MG63 (cell line): ENCODE measurements at places on chromosomes 7 and 10. TPM values are rescaled to one million over a fixed set of nuclear protein-coding genes. Genes with fewer than 3 reads are reported as not detected.

HPS6 gene
- total RNA-seq = 46.0 and 56.3 TPM in 2 replicates

PRPS1L1 gene
- not detected in 2 replicates for total RNA-seq

CALHM3 gene
- not detected in 2 replicates for total RNA-seq

ZFAND2A gene
- 49.9 and 71.8 TPM in 2 replicates for total RNA-seq

GRB10 gene
- total RNA-seq = 27.5 and 33.1 TPM in 2 replicates

ADAM8 gene
- total RNA-seq = 0.52 and 1.5 TPM in 2 replicates

HDAC9 gene
- 0.03 TPM in 1 of 2 replicates, not detected in the other for total RNA-seq

ANKMY2 gene
- 18.5 and 21.0 TPM in 2 replicates for total RNA-seq

GRCh38 chr7:27169658-27170425 lies 4.3 kb downstream of the HOXA10 start:
- DNase-seq = peak; percentile 69

- no peak for DNase-seq
Observed at GRCh38 chr7:36682102-36682501, 42.2 kb downstream of the AOAH start.

DNA sequence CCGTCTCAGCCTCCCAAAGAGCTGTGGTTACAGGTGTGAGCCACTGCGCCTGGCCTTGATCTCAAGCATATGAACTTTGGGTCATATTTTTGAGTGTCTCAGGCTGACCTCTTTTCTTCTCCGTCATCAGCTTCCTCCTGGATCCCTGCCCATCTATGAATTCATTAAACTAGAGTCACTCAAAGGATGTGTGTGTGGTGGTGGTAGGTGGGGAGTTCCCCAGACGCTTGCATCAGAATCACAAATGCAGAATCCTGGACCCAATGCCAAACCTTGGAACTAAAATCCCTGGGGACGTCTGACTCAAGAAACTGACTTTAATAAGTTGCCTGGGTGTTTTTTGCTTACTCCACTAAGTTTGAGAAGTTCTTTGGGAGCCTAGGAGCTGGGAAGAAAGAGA lies 6.7 kb upstream of the CREB5 start:
- DNase-seq = peak; percentile 85

- DNase-seq = no peak
Observed at GRCh38 chr10:66514666-66515065, 411.2 kb upstream of the LRRTM3 start.

DNA sequence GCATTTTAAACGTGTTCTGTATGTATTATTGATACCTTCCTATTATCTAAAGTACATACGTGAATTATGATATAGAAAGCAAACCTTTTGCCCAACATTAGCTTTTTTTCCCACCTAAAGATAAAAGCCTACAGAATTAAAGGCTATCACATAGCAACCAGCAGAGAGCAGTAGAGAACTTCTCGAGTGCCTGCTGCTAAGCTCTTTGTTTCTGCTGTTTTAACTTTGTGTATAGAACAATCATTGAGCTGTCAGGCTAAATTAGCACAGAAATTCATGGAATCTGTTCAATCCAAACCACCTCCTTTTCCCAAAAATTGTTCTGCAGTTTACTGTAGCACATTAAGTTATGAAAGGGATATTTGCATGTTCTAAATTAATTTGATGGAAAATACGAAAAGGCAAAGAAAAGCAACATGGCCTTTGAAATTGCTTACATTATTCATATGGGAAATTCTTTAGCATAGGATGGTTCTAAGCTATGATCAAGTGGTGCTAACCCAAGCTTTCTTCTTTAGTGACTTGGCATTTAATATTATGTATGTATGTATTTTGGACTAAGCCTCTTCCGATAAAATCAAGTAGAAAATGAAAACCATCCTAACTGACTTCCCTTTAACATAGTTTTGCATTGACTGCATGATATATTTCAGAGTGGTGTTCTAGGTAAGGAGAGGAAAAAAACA lies 1288.5 kb downstream of the GATA3 start:
- DNase-seq = no peak

DNA sequence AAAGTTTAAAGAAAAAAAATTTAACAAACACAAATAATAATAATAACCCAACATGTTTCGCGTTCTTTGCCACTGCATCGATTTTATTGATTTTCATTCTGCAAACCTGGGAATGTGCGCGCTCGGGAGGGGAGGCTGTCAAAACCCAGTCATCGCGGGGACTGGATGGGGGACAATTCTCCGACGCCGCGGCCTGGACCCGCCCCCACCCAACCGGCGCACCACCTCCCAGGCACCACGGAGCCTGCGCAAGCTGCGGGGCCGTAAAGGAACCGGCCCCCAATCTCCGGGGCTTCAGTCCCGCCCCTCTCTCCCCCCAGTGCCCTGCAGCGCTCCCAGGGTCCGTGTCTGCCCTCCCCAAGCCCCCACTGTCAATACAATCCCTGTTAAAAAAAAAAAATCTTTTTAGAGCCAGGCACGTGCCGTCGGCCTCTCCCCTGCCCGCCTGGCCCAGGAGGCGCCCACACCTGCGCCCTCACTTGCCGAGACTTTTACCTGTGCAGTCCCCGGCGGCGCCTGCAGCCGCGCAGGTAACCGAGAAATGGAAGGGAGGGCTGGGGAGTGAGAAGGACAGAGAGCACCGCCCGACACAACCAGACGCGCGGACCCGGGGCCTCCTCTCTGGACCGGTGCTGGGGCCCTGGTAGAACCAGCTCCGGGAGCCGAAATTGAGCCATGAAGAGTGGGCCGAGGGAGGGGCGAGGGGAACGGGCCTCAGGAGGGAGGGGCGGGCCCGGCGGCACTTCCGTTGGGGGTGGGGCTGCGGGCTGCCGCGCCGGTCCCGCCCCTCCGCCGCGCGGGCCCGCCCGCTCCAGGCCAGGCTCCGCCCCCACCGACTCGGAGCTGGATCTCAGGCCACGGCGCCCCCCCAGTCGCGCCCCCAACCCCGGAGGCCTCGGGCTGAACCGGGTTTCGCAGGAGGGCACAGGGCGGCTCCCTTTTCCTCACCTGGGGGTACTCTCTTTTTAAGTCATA lies 7.6 kb upstream of the ZNF503 start:
- peak; percentile 71 for DNase-seq

GRCh38 chr7:70032649-70033048 lies 434.4 kb downstream of the AUTS2 start:
- DNase-seq = no peak

GRCh38 chr10:96089116-96089515 lies 41.0 kb upstream of the ZNF518A start:
- no peak for DNase-seq

- no peak for DNase-seq
Observed at GRCh38 chr10:76717141-76717540, 920.5 kb downstream of the KCNMA1 start.

GRCh38 chr10:78365694-78366093 lies 332.0 kb downstream of the RPS24 start:
- no peak for DNase-seq

GRCh38 chr7:130154131-130154500 lies 51.1 kb downstream of the TMEM209 start:
- DNase-seq = no peak

GRCh38 chr7:1669954-1670893 lies at the start of gene ELFN1:
Gene ELFN1, plus strand, starts transcription at chr7:1670277. Its CDS starts 74,320 bp downstream, at chr7:1744597.
- no peak for DNase-seq

GRCh38 chr10:80966326-80966986 lies 428.8 kb downstream of the SH2D4B start:
- no peak for DNase-seq

- DNase-seq = no peak
Observed at GRCh38 chr7:69714886-69715576, 116.8 kb downstream of the AUTS2 start.

DNA sequence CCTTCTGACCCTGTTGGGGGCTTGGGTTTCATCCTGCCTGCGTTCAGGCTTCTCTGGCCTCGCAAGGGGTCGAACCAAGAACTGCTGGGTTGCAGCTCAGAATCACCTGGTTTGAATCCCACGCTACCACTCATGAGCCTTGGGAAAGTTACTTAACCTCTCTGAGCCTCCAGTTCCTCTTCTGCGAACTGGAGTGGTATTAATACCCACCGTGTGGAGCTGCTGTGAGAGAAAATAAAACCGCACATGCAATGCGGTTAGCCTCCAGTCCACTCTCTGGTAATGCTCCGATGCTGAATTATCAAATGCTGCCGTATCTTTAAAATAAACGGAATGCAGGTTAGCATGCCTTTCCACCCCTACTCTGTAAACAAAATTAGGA lies 171.9 kb downstream of the ARHGAP12 start:
- DNase-seq = no peak

GRCh38 chr7:35722054-35722849 lies 27.3 kb upstream of the HERPUD2 start:
- no peak for DNase-seq

DNA sequence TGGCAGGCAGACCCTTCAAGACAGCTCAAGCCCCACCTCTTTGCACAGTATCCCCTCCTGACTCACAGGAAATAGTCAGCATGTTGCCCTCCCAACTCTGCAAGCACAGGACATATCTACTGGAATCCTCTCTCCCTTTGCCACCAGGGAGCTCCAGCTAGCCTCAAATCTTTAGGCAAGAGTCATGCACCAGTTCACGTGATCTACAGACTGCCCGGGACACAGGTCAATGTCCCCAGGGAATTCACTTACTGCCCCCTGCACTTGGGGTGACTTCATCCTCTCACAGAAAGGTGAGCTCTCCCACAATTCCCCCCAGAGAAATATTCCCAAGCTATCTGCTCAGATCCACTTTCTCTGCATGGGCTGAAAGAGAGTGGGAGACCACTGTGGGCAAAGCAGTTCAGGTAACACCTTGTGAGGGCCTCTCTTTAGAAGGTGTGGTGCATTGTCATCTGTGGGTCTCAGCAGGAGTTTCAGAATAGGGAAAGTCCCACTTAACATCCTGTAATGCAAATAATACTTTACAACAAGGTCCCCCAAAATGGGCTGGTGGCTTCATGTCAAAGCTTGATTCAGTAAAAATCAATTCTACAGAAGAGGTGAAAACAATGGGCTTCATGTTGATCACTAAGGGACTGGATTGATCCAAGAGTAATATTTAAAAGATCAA lies 129.9 kb downstream of the NOC3L start:
- DNase-seq = no peak

GRCh38 chr10:123553810-123554430 lies 112.2 kb upstream of the GPR26 start:
- no peak for DNase-seq

DNA sequence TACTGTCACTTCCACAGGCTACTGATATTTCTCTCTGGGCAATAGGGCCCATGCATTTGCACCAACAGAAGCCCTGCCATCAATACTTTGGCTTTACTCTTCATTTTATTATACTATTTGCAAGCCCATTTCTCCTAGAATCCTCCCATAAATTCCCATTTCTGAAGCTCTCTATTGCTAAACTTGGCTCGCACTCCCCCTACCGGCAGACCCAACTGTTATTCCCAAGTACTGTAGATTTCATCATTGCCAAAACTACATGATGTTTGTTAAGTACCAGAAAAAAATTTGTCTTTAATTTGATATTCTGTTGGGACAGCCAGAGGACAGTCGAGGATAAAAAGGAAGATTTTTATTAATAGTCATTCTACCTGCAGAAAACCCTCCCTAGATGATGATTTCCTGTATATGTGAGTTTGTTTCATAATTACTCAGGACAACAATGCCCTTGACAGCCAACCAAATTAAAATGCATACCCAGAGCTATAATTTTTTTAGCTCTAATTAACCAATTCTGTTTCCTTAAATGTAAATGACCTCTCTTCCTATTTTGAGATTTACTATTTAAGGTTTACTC lies 298.6 kb downstream of the REEP3 start:
- DNase-seq = peak; percentile 58

DNA sequence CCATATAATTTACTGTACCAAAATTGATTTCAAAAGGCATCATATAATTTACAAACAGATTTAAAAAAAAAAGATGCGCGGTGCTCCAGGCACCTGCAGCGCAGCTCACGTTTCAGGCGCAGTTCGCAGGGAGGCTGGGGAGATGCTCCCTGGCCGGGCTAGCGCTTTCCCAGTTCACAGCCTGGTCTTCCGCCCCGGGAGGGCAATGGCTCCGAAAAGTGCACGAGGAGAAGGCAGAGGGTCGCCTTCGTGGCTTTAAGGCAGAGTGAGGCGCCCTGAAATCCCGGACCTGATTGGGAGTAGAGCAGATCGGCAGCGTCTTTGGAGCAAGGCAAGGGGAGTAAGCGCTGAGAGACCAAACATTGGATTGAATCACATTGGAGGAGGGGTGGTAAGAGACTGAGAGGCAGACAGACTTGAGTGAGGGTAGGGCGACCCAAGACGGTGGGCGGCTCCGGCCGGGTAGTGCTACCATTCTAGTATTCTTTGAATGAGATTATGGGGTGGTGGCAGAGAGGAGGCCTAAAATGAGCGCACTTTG lies 1.5 kb downstream of the NEUROG3 start:
- no peak for DNase-seq

GRCh38 chr10:11017570-11018431 lies at the start of gene CELF2:
Gene CELF2, plus strand, starts transcription at chr10:11017872. Its CDS starts 218 bp downstream, at chr10:11018090.
- peak; percentile 49 for DNase-seq

GRCh38 chr10:4062072-4062471 lies 277.1 kb upstream of the KLF6 start:
- DNase-seq = no peak

- DNase-seq = no peak
Observed at GRCh38 chr10:12892924-12893323, 108.6 kb downstream of the CCDC3 start.
